Muscle of leg (tissue), 16 donors: ENCODE measurements at places on chromosomes 11 and 22.

- no peak for DNase-seq
These were observed 17.7 kb downstream of the XRCC6 start for GRCh38 chr22:41638748-41639147.

- no peak for DNase-seq
These were observed 18.7 kb upstream of the RASL10A start for GRCh38 chr22:29334148-29334547.

- no peak for DNase-seq
These were observed 30.6 kb downstream of the PISD start for GRCh38 chr22:31631436-31631835.

DNA sequence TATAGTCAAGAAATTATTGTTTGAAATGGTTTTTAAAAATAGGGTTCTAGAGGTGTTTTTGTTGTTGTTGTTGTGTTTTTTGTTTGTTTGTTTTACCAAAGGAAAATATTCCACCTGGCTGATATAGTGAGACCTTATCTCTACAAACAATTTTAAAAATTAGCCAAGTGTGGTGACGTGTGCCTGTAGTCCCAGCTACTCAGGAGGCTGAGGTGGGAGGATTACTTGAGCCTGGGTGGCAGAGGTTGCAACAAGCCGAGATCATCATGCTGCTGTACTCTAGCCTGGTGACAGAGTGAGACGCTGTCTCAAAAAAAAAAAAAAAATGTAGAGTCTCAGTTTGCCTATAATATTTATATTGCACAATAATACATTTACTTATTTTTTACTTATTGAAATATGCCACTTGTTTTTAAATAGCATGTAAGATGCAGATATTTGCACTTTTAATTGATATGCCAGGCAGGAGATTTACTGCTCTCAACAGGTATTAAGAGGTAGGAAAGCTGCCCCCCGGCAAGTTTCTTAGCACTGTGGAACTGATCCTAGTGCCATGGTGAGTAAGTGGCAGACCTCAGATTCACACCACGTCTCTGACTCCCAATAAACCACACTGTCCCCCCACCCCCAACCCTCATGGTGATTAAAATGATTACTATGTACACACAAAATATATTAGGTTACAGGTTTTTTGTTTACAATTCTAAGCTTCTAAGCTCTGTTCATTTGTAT is 157.4 kb downstream of the TEAD1 start:
- no peak for DNase-seq

DNA sequence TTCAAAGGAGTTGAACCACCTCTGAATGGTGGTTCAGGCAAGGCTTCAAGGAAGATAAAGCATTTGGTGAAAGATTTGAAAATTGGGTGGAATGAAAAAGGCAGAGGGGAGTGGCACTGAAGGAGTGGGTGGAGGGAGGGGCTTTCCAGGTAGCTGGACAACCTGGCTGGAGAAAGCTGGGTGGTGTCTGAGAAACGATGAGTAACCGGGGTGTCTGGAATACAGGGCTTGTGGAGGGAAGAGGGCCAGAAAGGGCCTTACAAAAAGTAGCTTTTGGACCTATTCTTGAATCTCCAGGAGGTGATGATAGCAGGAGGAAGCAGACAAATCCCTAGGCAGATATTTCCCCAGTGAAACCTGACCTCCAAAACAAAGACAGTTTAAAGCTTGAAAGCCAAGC is 99.3 kb downstream of the RASSF10 start:
- DNase-seq: no peak

DNA sequence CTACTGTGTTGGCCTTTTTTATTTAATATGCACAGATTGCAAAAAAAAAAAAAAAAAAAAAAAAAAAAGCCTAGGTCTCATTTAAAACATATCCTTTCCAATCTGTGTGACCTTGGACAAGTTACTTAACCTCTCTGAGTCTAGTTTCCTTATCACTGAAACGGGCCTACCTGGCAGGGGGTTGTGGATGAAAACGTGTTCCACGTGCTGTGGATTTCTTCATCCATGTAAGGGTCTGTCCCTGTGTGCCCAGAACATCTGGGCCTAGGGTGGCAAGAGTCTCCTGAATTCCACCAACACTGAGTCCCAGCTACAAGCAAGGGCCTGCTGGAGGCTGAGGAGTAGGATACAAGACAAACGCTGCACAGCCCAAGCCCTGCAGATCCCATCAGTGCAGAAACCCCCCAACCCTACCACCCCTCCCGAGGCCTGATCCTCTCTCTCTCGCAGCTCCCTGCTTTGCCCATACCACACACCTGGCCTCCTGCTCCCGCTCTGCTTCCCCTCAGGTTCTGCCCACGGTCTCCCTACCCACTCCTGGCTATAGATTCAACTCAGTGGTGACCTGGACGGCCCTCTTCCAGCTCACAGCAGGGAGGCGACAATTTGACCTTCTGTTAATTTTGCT is 4.7 kb upstream of the GNAZ start:
- no peak for DNase-seq

GRCh38 chr11:20770414-20770946 is 101.1 kb downstream of the NELL1 start:
- DNase-seq: no peak

DNA sequence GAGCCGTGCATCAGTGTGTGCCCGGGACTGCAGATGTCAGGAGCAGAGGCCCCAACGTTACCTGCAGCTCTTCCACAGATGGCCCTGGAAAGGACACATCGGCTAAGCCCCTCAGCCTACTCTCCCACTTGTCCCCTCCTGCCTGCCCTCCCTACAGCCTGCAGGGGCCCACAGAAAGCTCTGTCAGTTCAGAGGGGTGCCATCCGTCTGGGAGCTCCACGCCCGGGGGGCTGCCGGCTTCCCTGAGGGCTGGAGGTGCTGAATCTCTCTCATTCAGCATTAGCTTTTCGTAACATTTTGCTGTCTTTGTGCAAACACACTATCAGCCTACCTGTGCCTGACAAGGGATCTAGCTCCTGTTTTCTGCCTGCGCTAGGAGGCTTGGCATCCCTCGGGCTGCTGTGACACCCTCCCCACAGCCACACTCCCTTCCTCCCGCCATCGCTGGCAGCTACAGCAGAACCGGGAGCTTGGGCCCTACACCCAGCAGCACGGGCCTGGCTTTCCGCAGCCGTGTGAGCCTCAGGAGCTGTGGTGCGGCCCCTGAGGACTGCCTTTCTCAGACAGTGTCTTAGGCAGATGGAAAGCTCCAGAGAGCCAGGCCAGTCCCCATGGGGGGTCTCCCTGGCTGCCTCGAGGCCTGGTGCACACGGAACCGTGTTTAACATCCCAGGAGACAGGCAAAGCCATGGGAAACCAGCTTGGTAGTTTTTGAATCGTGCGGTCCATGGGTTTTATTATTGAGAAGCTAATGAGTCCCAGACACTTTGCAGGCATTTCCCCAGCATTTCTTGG is 198.3 kb upstream of the B3GAT1 start:
- no peak for DNase-seq

GRCh38 chr11:73439002-73439843 is 63.0 kb downstream of the RELT start:
- peak; percentile 84 for DNase-seq

DNA sequence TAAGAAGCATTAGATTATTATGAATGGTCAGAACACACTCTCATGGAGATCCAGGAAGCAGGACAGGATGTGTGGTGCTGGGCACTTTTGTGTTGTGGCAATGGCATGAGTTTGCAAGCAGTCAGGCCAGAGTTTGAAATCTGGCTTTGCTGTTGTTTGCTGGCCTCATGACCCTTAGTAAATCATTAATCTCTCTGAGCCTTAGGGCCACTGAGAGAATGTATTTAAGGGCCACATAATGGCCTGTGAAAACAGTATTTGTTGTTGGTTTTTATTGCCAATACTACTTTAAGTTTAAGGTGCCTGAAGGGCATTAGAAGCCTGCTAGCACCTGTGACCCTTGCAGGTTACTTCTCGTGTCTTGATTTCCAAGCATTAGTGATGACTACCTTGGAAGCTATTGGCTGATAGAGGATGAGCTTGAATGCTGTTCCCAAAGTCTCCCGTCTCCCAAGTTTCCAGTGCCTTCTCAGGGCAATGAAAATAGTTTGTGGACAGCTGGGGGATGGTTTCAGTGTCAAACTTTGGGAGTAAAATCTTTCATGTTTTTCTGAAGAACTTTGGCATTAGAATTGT is 24.6 kb downstream of the STIM1 start:
- no peak for DNase-seq

- peak; percentile 71 for DNase-seq
These were observed 133.0 kb upstream of the C11orf58 start for GRCh38 chr11:16605389-16605893.

DNA sequence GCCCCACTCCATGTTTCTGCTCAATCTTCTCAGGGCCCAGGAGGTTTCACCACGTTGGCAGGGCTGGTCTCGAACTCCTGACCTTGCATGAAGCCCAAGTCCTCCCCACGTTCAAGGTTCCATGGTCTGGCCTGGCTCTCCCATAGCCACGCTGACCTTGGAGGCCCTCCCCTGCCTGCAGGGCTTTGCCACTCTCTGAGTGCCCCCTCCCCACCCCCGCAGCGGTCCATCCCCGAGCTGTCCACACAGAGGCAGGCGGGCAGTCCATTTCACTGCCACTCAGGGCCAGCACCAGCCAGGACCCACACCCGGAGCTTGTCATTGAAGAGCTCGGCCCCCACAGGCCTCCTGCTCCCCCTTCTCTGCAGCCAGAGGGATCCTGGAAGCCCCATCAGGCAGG is 30.7 kb downstream of the ARHGAP8 start:
- DNase-seq: no peak

GRCh38 chr11:118263695-118264568 is at the start of gene MPZL2:
Gene MPZL2 (minus strand): TSS chr11:118264297. CDS start chr11:118264153, 144 bp downstream.
- peak; percentile 6 for DNase-seq

DNA sequence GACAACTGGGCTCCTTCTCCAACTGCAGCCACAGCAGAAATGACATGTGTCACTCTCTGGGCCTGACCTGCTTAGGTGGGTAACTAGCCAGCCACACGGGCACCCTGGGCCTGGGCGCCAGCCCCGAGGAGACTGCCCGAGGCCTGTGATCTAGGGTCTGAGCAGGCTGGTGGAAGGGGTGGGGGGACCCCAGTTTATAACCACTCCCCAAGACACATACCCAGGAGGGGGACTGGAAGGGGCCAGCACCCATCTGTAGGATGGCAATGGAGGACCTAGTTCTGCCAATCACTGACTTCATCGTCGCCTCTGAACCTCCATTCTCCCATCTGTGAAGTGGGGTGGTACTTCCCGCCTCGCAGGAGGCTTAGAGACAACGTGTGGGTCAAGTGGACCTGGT is 16.1 kb downstream of the CD5 start:
- no peak for DNase-seq

DNA sequence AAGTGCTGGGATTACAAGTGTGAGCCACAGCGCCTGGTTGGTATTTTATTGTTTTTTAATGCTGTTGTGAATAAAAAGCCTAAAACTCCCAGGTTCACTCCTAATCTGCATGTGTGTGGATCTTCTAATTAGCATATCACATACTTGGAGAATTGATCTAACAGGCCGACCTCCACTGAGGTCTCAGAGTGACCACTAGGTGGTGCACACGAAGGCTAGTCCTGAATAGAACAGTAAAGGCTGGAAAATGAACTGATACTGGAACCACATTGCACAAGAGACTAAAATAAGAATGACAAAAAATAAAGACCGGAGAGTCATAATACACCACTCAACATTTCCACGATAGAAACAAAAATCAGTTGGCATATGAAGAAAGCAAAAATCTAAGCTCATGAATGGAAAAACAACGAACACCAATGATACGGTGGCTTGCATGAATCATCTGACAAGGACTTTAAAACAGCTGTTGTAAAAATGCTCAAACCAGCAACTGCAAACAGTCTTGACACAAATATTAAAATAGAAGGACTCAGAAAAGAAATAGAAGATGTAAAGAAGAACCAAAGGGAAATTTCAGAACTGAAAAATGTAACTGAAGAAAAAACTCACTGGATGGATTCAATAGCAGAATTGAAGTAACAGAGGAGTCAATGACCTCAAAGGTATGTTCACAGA is 19.2 kb downstream of the PIM3 start:
- no peak for DNase-seq

DNA sequence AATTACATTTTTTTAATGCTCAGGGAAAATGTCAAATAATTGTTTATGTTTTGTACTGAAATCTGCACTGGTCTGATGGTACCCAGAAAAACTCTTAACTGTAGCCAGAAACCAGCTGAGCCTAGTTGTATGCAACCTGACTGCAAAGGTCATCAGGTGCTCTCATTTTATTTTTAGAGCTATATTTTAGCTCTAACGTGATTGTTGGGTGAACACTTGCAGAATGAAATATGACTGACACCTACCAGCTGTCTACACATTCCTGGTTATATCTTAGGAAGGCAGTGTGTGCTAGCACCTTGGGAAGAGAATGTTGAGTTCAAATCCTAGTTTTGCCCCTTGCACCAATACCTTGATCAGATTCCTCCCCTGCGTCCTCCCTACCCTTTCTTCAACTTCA is 23.6 kb downstream of the PTPRJ start:
- no peak for DNase-seq

DNA sequence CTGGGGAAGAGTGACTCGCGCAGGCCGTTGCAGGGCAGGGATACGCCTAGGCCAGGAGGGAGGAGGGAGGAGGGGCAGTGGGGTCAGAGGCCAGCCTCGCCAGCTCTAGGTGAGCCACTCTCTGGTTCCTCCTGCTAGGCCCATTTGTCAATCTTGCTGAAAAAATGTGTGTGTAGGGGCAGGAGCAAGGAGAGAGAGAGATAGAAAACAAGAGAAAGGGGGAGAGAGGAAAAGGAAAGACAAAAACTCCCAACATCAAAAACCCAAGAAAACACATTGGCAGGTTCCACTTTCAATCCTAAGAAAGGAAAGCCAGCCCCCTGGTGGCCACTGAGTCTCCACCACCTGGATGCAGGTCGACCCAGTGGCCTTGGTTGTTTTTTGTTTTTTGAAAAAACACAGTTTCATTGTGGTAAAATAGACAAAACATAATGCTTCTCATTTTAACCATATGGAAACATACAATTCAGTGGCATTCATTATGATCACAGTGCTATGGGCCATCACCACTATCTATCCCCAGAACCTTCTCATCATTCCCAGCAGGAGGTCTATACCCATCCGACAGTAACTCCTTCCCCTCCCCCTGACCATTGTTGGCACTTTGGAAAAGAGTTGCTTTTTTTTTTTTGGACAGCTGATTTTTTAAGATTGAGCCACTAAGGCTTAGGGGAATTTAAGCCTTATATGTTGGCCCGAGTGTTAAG is 10.9 kb downstream of the OMP start:
- peak; percentile 49 for DNase-seq
